MG63 (cell line): ENCODE measurements at places on chromosomes 5 and 9. TPM values are rescaled to one million over a fixed set of nuclear protein-coding genes. Genes with fewer than 3 reads are reported as not detected.

DNA sequence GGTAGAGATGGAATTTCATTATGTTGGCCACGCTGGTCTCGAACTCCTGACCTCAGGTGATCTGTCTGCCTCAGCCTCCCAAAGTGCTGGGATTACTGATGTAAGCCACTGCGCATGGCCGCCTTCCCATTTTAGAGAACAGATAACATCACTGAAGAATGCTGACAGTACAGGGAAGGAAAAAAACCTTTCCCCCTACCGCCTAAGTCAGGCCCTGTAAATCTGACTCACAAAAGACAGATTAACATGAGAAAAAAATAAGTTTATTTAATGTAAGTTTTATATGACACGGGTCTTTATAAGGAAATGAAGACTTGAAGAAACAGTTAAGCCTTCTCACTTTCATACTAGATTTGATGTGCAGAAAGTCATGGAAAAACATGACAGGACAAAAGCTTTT is 227.2 kb upstream of the ZNF608 start:
- DNase-seq: no peak

GRCh38 chr5:95808686-95809413 is 13.7 kb downstream of the GLRX start:
- peak; percentile 40 for DNase-seq

DNA sequence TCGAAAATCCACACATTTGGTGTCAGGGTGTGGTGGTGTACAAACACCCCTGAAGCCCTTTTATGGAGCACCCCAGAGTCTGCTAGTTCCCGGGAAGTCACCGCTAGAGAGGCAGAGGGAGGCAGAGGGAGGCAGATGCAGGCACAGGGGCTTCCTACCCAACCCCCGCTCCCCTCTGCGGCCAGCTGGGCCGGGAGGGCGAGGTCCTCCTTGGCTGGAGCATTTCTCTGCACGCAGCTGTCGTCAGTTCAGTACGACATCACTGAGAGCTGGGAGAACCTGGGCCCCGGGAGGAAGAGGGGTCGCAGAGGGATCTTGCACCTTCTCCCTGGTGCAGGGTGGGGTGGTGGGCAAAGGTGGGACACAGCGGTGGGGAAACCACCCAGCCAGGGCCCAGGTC is 15.8 kb upstream of the UBAC1 start:
- no peak for DNase-seq

DNA sequence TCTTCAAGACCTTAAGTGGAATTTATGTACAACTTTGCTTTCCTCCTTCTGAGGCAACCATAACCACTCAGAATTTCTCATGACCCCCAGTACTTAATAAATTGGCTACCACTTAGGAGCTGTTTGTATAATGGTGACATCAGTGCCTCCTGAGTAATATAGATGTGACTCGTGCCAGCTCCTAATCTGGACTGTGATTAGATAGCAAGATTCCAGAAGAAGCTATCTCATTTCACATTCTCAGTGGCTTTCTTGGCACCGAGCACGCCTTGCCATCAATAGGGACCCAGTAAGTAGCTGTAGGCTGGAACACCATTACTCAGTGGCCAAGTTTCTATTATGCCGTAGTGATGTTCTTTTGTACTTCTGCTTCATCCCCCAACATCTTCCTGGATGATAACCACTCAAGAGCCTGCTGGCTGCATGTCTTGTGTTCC is 228.8 kb downstream of the CD180 start:
- DNase-seq: peak; percentile 18

DNA sequence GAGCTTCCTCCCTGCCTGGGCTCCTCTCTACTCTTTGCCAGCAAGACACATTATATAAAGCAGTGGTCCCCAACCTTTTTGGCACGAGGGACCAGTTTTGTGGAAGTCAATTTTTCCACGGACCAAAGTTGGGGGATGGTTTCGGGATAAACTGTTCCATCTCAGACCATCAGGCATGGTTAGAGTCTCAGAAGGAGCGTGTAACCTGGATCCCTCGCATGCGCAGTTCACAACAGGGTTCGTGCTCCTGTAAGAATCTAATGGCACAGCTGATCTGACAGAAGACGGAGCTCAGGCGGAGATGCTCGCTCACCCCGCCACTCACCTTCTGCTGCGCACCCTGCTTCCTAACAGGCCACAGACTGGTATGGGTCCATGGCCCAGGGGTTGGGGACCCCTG is 142.8 kb downstream of the LIFR start:
- DNase-seq: no peak

The ARRDC1 gene
- 11.9 and 36.0 TPM in 2 replicates for total RNA-seq

GRCh38 chr9:129710169-129710453 is 42.7 kb downstream of the PTGES start:
- no peak for DNase-seq

DNA sequence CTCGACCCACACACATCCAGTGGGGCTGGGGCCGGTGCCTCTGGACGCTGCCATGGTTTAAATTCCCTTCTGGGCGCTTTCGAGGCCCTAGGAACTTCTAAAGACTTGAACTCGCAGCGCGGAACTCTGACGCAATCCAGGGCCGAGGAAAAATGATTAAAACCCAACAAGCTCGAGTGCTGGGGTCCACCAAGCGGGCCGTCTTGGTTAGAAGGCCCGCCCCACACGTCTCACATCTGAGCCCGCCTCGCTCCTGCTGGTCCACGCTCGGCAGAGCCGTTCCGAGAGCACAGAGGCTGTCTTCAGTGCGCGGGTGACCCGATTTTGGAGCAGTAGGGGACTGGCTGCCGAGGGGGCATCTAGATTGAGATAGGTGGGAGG is 1.5 kb downstream of the CRHBP start:
- no peak for DNase-seq

The PCDHB15 gene
- total RNA-seq: 0.07 and 2.0 TPM in 2 replicates

The CSF1R gene
- total RNA-seq: 0.26 TPM in 1 of 2 replicates, not detected in the other

GRCh38 chr9:19788152-19788551 is 685 bp downstream of the SLC24A2 start:
- DNase-seq: no peak

- no peak for DNase-seq
These were observed 294.0 kb downstream of the EFNA5 start for GRCh38 chr5:107376546-107377276.

DNA sequence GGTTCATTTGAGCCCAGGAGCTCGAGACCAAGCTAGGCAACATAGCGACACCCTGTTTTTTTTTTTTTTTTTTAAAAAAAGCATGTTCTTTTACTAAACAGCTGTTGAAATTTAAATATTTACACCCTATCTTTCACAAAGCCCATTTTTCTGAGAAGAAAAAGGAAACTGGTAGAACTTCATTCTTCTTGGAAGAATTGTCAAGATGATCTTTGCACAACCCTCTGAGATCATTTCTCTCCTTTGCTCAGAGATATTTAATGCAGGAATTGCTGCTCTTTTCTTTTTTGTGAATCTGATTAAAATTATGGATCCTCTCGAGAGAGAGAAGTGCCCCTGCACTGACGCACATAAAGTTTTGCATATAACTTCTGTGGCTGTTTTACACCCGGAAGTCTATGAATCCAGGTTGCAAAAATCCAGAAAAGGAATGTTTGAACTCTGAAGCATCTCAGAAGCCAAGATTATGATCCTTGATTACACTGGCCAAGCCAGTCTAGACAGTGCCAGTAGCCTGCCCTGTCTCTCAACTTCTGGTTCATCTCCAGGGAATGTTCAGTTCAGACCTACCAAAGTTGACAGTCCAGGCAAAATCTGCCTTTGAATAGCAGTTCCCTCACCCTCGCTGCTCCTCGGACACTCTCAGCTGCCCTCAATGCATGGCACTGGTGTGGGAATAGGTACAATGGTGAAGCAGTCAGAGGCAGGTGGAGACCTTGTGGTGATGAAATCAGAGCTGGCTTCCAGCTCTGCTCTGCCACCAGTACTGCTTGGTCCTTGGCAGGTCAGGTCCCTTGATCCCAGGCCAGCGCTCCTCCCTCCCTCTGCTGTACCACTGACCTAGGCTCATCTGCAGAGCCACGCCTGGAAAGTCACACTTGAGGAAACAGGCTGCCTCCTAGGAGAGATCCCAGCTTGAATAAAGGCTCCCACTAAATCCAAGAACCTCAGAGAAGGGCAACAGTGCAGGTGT is 13.3 kb upstream of the SLC31A2 start:
- DNase-seq: no peak

The RLN1 gene
- not detected in 2 replicates for total RNA-seq

DNA sequence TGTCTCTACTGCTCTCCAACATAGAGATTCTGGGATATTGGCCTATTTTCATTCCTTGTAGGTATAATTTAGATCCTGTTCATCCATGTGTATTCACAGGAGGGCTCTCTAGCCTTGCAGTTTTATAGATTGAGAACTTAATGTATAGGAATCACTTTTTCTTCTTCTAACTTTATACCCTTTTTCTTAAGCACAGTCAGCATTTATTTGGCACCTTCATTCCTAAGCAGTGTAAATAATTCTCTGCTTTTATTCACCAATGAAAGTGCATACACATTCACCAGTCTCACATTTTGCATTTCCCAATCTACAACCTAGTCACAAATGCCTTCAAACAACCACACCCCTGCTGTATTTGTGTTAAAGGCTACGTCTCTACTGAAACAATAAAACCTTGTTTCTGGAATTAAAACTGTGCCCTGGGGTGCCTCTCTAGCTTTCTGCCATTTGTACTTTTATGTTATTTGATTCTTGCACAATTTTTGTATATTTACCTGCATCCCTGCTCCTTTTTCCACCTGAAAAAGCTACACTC is 49.3 kb downstream of the NREP start:
- no peak for DNase-seq

GRCh38 chr9:89702401-89702800 is 97.6 kb downstream of the GADD45G start:
- no peak for DNase-seq

GRCh38 chr5:147748590-147748989 is 33.9 kb downstream of the JAKMIP2 start:
- no peak for DNase-seq

DNA sequence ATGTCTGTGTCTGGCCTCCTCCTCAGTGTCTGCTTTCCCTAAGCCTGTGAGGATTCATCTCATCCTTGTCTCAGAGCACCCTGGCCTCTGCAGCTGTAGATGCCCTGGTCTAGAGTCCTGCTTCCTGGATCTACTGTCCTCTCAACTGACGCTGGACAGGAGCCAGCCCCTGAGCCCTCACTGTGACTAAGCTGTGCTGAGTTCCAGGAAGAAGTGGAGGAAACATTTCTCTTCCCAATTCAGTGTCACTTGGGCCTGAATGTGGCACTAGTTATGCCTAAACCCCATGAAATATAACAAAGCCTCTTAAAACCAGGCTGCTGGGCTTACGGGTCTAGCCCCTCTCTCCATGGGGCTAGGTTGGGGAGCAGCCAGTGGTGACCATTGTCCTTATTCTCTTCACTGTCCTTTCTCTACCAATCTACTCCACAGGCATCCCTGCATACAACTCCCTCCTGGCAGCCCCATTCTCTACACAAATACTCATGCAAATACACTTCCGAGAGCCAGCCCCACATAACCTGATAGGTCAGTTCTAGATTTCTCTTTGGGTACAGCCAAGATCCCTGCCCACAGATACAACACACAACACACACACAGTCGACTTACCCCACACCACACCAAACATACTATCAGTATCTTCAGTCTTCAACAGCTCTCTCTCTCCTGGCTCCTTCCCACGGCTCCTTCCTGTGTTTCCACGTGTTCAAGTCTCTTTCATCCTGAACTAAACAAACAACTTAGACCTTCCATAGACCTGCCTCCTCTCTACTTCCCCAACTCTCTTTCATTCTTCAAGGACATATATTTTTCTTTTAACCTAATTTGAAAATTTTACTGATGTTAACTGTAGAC is 220.8 kb downstream of the SNX18 start:
- peak; percentile 86 for DNase-seq

GRCh38 chr9:37417252-37417803 is 5.2 kb upstream of the GRHPR start:
- no peak for DNase-seq

GRCh38 chr5:72366324-72366976 is 46.3 kb downstream of the PTCD2 start:
- DNase-seq: peak; percentile 61

GRCh38 chr5:67886761-67887160 is 328.8 kb upstream of the PIK3R1 start:
- DNase-seq: no peak

DNA sequence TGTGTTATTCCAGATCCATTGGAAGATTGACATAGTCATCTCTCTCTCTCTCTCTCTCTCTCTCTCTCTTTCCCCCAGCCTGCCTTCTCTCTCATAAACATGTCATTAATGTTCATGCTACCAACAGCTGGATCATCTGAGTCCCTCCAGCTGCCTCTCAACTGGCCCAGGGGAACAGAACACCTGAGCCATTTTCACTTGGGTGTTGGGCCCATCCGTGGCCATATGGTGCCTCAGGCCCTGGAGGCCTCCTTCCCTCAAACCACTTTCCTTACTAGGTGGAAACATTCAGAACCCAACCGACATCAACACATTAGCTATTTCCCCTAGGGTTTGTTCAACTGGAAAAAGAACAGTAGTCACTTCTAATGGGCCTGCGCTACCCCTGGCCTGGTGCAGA is 196.2 kb downstream of the FRMD3 start:
- no peak for DNase-seq

- DNase-seq: no peak
These were observed 276.5 kb downstream of the SLIT3 start for GRCh38 chr5:169024421-169024820.

The IFNA21 gene
- not detected in 2 replicates for total RNA-seq

DNA sequence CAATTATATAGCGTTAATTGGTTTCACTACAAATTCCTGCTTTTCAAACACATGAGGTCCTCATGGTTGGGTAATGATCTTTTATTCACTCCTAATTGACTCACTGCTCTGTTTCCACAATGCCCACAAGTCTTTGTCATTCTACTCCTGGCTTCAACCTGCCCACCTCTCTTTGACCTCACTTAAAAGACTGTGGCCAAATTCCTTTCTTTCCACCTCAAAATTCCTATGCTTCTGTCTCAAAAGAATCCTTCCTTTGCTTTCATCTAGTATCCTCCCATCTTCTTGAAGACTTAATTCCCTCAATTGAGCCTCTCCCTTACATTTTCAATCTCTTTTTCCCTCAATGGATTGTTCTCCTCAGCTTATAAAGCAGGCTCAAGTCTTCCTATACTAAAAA is 4.9 kb downstream of the APBA1 start:
- no peak for DNase-seq

- DNase-seq: no peak
These were observed 25.3 kb downstream of the SMU1 start for GRCh38 chr9:33051144-33051543.

DNA sequence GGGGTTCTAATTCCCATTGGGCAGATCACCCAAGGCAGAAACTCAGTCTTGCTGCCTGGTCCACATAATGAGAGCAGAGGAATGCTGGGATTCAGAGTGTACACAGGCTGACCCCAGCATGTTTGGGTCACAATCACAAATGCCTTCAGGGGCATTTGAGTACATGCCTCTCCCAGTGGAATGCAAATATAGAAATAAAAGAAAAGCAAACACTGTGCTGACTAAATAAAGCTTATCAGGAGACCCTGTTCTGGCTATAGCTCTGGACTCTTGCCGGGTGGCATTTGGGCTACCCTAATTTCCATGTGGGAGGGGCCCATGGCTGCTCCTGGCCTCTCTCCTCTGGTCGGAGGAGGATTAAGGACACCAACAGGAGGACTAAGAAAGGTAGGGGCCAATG is 121.4 kb downstream of the DOCK8 start:
- no peak for DNase-seq
